ENCODE measurements at places on chromosomes 13 and 19.

DNA sequence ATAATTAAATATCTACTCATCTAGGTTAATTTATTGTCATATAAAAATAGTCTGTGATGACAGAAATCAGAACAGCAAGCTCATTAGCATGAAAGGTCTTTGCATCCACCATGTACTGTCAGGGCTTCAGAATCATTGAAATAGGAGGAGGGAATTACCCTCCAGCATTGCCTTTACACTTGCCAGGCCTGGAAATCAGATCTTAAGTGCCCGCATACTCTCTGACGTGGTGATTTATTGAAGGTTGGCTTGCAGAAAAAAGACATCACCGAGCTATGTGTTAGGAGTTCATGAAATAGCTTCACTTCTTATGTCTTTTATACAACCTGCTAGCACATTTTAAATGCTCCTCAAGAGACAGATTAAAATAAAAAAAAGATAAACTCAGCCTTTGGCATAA lies 661.7 kb upstream of the SLITRK1 start:
- no peak for DNase-seq

GRCh38 chr13:21100994-21101757 lies 39.8 kb upstream of the LATS2 start:
- DNase-seq = no peak

DNA sequence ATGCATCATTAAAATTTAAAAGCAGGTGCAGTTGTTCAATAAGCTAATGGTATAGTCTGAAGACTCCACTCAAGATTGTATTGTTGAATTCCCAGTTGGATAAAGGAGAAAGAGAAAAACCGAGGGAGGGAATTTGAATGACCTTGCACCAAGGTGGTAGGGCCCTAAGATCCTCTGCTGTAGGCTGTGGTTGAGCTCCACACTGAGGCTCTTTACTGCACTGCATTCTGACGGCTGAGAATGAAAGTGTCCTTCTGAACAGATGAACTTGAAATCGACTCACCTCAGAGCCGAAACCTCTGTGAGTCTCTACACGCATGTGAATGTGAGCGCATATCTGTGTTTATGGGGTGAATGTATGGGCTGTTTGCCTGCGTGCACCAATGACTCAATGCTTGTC lies 388.9 kb upstream of the DACH1 start:
- peak; percentile 12 for DNase-seq

GRCh38 chr19:44611812-44612295 lies 1.5 kb upstream of the IGSF23 start:
- no peak for DNase-seq

DNA sequence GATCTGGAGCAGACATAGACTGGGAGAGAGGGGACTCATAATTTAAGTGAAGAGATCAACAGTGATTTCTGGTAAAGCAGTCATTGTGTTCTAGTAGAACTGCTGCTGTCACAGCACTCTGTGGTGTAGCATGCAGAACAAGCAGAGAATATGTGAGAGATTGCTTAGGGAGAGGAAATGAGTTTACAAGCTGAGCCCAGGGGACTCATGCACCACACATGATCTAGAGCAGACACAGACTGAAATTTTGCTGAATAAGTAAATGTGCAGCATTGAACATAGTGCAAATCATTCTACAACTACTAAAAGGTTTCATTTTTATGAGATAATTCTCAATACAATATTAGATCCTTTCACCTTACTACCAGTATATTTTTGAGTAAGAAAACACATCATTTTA lies 125.7 kb downstream of the MYO16 start:
- DNase-seq = no peak

DNA sequence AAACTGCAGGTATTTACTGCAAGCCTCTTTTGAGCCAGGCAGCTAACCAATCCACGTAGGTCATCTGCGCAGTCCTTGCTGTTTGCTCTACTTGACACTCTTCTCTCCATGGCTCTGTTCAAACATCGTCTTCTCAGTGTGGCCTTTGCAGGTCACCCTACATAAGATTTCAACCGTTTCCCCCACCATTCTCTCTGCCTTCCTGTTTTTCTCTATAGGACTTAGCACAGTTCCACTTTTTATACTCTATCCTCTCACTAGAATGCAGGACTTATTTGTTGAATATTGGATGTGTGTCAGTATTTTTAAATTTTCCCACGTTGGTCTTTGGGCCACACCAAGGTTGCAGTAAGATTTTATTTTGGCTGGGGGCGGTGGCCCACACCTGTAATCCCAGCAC lies 1.7 kb upstream of the FBXW9 start:
- peak; percentile 37 for DNase-seq

DNA sequence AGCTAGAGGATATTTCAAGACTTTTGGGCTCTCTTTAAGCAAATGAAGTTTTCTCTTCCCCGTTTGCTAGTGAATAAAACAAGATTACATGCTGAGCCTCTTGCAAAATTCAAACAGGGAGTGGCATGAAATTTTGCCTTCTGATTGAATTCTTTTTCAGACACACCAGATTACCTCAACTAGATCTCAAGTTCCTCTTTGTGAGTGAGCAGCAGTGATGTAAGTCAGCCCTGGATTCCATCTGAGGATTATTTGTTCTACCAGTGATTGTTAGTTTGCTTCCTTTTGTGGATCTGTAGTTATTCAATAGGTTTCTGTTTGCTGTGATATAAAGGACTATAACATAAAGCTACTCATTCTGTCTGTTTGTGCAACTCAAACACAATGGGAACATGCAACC lies 407.7 kb downstream of the LMO7 start:
- no peak for DNase-seq

- DNase-seq = no peak
Observed at GRCh38 chr19:41540041-41540695, 35.8 kb upstream of the CEACAM21 start.

- DNase-seq = no peak
Observed at GRCh38 chr13:34065928-34066327, 248.0 kb downstream of the RFC3 start.

DNA sequence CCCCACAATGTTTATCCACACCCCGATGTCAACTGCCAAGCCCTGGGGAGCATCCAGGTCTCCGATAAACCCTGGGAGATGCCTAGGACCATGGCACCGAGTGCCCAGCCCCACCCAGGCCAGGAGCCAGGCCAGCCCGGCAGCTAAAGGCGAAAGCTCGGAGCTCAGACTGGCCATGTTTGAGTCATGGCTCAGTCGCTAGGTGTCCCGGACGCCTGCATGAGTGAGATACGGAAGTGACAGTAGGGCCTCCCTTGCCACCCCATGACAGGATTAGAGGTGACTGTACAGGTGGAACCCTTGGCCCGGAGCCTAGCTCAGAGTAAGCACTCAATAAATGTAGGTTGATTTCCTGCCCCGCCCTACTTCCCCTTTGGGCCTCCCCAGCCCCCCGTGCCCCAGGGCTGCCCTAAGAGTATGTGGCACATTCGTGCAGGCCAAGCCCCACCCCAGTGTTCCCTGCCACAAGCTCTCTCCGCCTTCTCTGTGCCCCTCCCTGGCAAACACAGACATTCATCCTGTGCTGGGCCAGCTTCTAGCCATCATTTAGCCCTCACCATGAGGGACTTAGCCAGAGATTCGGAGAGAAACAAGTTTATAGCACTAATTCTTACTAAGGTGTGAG lies 5.8 kb upstream of the TPM4 start:
- DNase-seq = peak; percentile 82

- no peak for DNase-seq
Observed at GRCh38 chr13:51291341-51291740, 48.1 kb upstream of the SERPINE3 start.

DNA sequence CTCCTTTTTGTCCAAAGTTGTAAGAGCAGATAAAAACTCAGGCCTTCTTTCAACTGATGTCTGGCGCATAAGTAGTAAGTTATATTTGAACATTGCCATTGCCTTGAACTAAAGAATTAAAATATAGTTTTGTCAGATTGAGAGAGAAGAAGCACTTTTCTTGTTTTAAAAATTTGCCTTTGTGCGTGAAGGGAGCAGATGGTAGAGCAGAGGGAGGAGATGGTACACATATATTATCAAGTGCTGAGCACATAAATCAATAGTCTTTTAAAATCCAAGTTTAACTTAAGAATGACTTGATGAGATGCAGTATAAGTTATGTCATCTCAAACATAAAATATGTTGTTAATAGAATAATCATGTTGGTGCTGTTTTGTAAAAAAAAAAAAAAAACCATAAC lies 504.6 kb upstream of the KLHL1 start:
- no peak for DNase-seq
